Lower lobe of right lung (tissue), 2 donors: ENCODE measurements at places on chromosomes 12 and 14. TPM values are rescaled to one million over a fixed set of nuclear protein-coding genes. Genes with fewer than 3 reads are reported as not detected.

DNA sequence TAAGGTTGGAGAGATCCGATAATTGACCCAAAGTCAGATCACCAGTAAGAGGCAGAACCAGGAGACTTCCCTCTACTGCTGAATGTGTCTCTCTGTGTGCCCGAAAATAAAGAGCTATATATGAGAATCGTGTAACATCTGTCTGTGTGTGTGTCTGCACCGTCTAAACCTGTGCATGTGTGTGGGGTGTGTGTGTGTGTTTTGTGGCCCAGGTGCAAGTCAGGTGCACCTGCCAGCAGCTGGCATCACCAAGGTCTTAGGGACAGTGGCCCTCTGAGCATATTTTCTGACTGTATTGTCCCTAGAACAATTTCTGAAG lies 24.7 kb upstream of the KRT78 start:
- no peak for DNase-seq
- H3K4me1 ChIP-seq, result peaks cover 30% of the 10 kb centered on the region
- peak overlapping the region; percentile 88 for H3K27ac ChIP-seq
- H3K36me3 ChIP-seq, result no peaks in the 10 kb centered on the region
- peak overlapping the region; percentile 58 for H3K4me3 ChIP-seq

DNA sequence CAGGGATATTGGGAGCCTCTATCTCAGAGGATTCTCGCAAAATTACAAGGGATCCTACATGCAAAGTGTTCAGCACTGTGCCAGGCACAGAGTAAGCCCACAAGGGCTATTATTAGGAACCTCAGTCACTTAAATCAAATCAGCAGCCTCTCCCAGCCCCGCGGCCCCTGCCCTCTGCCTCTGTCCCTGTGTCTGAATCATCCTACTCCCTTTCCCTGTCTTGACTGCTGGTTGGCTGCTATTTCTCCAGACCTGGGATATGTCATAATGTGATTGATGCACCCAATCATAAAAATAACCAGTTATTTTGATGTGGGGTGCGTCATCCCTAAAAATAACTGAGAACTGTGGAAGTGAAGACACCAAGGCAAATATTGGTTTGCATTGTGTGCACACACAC lies 176.3 kb downstream of the KSR2 start:
- no peak for DNase-seq
- no peaks in the 10 kb centered on the region for H3K4me1 ChIP-seq
- H3K4me3 ChIP-seq, result no peak overlapping the region

DNA sequence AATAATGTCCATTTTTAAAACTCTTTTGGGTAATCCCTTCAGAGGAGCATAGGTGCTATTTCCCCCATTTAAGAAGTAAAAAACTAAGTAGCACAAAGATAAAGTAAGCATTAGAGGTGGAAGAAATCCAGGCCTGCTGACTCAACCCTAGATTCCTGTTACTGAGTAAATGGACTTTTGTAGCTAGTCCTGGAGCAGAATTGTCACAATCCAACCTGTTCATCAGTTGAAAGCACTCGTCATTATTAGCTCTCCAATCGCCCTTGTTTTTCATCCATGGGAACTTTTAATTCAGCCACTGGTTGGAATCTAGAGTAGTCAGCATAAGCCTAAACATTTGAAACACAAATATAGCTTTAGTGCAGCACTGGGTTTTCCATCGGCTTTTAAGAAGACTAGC lies 139.5 kb upstream of the AMIGO2 start:
- no peak overlapping the region for H3K27ac ChIP-seq
- H3K4me3 ChIP-seq, result no peak overlapping the region
- DNase-seq, result no peak
- peaks cover 22% of the 10 kb centered on the region for H3K4me1 ChIP-seq
- H3K36me3 ChIP-seq, result no peaks in the 10 kb centered on the region

GRCh38 chr14:36702474-36702873 lies 40.8 kb downstream of the PAX9 start:
- no peaks in the 10 kb centered on the region for H3K27me3 ChIP-seq
- no peaks in the 10 kb centered on the region for H3K36me3 ChIP-seq
- H3K4me1 ChIP-seq, result no peaks in the 10 kb centered on the region
- H3K27ac ChIP-seq, result no peak overlapping the region
- no peak overlapping the region for H3K4me3 ChIP-seq

GRCh38 chr12:83971781-83972180 lies 940.8 kb downstream of the SLC6A15 start:
- H3K4me3 ChIP-seq, result no peak overlapping the region
- no peaks in the 10 kb centered on the region for H3K36me3 ChIP-seq
- H3K4me1 ChIP-seq, result no peaks in the 10 kb centered on the region
- no peaks in the 10 kb centered on the region for H3K27me3 ChIP-seq

GRCh38 chr12:10783252-10783651 lies 19.2 kb downstream of the TAS2R7 start:
- H3K4me1 ChIP-seq, result no peaks in the 10 kb centered on the region
- no peak for DNase-seq
- no peaks in the 10 kb centered on the region for H3K27me3 ChIP-seq
- no peak overlapping the region for H3K4me3 ChIP-seq
- H3K36me3 ChIP-seq, result no peaks in the 10 kb centered on the region

DNA sequence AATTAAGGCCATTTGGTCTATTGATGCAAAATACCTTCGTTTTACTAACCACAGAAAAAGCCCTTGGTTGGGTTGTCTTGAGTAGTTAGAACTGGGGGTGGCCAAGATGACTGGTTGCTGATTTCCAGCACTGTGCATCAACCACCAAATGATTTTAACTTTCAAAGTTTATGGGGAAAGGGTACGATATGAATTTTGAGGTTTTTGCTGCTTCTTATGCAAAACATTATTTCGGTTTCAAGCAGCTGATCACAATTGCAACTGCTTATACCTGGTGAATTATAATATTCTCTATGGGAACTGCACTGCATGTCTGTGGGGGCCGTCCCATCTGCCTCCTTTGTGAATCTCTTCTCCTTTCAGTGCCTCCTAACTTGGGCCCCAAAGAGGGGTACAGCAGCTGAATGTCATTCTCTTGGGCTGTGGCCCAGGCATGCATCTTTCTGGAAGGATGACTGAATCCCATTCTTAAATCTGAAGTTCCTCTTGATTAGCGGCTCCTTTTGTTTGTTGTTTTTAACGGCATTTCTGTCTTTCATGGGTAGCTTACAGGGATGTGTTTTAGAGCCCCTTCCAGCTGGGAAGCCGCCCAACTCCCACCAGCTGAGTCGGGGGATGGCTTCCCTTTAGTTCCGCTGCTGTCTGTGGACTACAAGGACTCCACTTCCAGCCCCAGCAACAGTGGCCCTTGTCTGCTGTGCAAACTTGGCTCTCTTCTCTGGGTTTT lies 479.8 kb downstream of the ZFP36L1 start:
- H3K27me3 ChIP-seq, result no peaks in the 10 kb centered on the region
- no peak overlapping the region for H3K4me3 ChIP-seq
- H3K36me3 ChIP-seq, result no peaks in the 10 kb centered on the region
- H3K4me1 ChIP-seq, result peaks cover 15% of the 10 kb centered on the region

Gene RFX4
- not detected for total RNA-seq

Gene PMCH
- total RNA-seq, result not detected

Gene CNTN1
- 12.3 TPM for total RNA-seq

Gene TSHR
- not detected for total RNA-seq
